ENCODE measurements at places on chromosomes 2 and 18.

DNA sequence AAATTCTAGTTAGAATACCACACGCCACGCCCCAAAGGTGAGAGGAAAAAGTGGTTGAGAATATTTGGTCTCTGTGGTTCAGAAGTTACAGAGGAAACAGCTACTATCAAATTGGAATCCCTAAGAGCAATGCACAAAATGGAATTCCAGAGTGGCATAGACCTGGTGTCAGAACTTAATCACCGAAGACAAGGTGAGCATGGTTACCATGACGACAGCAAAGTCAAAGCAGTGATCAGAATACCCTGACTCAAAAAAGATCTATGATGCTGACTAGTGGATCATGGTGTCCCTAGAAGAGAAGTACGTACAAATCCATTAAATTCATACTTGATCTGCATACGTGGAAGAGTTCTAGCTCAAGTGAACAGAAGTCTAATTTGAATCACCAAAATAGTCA is 14.5 kb downstream of the LRRTM4 start:
- no peak for DNase-seq

DNA sequence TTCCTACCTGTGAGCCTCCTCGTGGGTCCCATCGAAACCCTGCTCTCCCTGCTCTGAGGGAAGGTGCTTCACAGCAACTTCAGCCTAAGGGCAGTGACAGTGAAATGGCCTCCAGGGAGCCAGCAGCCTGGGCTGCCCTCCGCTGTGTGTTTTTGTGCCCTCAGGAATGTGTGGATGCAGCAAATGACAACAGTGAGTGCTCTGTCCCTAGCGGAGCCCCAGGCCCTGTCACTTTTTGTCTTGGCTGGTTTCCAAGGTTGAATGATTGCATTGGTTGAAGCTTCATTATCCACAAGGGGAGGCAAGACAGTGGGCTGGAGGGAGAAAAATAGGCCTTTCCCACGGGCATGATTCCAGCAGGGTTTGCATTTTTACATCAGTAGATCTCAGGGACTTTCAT is 42.9 kb downstream of the STON1 start:
- no peak for DNase-seq

GRCh38 chr2:16162491-16163040 is 222.2 kb downstream of the MYCN start:
- no peak for DNase-seq

- no peak for DNase-seq
These were observed 48.4 kb downstream of the TANK start for GRCh38 chr2:161208527-161209139.

- DNase-seq: no peak
These were observed 98.1 kb upstream of the BCL2L11 start for GRCh38 chr2:111022633-111023032.

- DNase-seq: no peak
These were observed 96.5 kb upstream of the SERTAD2 start for GRCh38 chr2:64750001-64750816.

- no peak for DNase-seq
These were observed 320.6 kb upstream of the RAB12 start for GRCh38 chr18:8288472-8289195.

Measured in right renal cortex interstitium (tissue), 3 donors.